ENCODE measurements at places on chromosomes 12 and 14.

GRCh38 chr14:47195582-47195981, 479.8 kb downstream of the MDGA2 start:
- DNase-seq = no peak

- no peak for DNase-seq
These were observed 2.3 kb upstream of the GLIPR1 start for GRCh38 chr12:75478116-75478794.

DNA sequence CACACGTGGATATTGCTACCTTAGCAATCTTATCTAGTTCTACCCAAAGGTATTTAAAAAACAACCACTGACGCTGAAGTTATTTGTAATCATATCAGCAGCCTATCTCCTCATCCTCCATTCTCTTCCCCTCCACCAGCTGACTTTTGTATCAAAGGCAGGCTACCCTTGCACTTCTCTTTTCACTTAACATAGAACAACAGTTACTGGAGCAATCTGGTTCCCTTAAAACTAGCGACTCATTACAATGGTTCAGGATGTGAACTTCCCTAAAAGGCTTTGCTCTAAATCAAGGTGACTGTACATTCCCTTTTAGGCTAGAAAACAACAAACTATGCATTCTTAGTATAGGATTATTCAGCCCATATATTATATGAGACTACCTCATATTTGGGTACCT, 404.7 kb downstream of the APAF1 start:
- no peak for DNase-seq

- DNase-seq = peak; percentile 8
These were observed 1318.4 kb downstream of the TMEM121 start for GRCh38 chr14:106844608-106845285.

GRCh38 chr12:56591126-56591525, 39.0 kb downstream of the BAZ2A start:
- DNase-seq = no peak
